ENCODE measurements at places on chromosomes 2 and 18.

- no peak for DNase-seq
Measured at GRCh38 chr2:101692041-101692440, 5.5 kb upstream of the MAP4K4 start.

GRCh38 chr2:237882510-237883481, 23.4 kb downstream of the RAMP1 start:
- no peak for DNase-seq

GRCh38 chr2:238465487-238466242, 38.9 kb downstream of the ASB1 start:
- DNase-seq = no peak

GRCh38 chr2:17058772-17059402, 393.3 kb upstream of the CYRIA start:
- DNase-seq = no peak

- no peak for DNase-seq
Measured at GRCh38 chr2:25018681-25019080, 23.2 kb upstream of the EFR3B start.

DNA sequence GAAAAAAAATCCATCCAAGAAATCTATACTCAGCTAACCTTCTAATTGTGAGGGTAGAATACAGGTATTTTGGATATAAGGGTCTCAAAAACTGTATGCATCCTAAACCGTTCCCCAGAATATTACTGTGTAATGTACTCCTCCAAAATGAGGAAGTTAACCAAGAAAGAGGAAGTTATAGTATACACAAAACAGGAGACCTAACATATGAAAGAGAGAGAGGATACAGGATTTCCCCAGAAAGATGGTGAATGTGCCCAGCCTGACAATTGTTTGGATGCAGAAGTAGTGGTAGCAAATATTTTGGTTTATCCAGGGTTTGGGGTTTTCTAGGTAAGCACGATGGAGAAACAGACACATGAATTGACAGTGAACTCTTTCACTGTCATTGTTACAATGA, 50.6 kb downstream of the GALNT3 start:
- DNase-seq = no peak

DNA sequence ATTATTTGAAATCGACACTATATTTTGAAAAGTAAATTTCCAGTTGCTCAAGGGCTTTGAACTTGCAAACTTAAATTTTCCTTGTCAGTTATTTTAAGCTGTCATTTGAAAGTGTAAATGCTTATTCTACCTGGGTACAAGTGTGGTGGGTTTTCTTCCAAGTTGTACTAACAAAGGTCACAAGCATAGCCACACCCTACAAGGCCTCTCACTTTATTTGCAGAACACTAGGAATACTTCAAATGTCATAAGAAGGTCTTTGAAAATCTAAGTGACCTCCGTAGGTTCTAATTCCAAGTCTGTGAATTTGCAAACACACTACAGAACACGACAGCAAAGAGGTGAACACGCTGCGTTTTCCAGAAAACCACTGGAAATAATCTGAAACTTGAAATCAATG, 9.3 kb upstream of the RMDN2 start:
- DNase-seq = no peak

DNA sequence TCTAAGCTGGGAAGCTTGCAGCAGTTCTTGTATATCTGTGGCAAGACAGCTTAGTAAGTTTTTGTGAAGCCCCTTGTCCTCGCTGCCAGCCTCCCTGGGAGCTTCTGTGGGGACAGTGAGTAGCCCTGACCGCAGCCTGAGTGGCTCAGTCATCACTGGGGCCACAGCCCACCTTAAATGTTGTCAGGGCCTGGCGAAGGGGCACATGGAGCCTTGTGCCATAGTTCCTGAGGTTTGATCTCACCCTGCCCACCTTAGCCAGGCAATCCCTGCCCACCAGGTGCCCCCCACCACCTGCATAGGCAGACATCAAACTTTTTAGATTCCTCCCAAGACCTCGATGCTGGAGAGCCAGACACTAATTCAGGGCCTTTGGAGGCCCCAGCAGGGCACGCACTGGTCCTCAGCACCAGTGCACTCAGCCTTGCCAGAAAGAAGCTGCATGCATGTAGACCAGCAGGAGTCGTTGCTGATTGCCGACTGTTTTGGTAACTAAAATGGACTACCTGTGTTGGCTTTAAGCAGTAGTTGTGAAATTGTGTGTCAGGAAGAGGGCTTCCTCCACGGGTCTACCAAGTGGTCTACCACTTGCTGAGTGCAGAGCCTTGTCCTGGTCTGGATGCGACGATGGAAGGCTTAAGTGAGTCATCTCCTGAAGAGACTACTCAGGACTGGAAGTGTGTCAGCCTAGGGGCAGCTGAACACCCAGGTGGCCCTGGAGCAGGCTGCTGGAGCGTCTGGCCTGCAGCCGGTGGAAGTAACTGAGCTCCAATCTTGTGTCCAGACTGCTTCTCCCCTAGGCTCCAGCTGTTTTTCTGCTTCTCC, 233.1 kb downstream of the SEPTIN10 start:
- no peak for DNase-seq

DNA sequence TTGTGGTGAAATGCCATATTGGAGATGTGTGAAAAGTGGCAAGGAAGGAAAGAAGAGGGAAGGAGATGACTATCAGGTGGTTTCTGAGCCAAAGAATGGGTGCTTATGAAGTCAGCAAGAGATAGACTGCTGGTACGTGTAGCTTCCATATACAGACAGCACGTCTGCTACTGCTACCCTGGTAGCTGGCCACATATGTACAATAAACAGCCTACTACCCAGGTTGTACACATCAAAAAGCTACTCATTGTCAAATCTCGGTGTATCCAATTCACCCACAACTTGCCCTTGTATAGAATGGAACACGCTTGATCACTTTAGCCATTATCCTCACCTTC, 761.8 kb downstream of the LRRTM4 start:
- no peak for DNase-seq

- DNase-seq = no peak
Measured at GRCh38 chr2:20704886-20705285, 37.9 kb downstream of the GDF7 start.

GRCh38 chr18:148841-149240, 9.5 kb upstream of the USP14 start:
- no peak for DNase-seq

GRCh38 chr2:108323619-108324018, 34.9 kb downstream of the SULT1C2 start:
- DNase-seq = no peak

GRCh38 chr2:79393806-79394484, 118.9 kb upstream of the CTNNA2 start:
- no peak for DNase-seq

Data from activated naive CD8-positive, alpha-beta T cell treated with anti-CD3 and anti-CD28 coated beads, Interleukin-2, amount 50 U/mL, for 16 hours (primary cell).